Occipital lobe (tissue), 3 donors: ENCODE measurements at places on chromosomes 2 and 18. TPM values are rescaled to one million over a fixed set of nuclear protein-coding genes. Genes with fewer than 3 reads are reported as not detected.

- no peak for DNase-seq
Measured at GRCh38 chr2:144448389-144449027, 71.4 kb downstream of the ZEB2 start.

GRCh38 chr2:94774851-94775250 is 96.4 kb upstream of the TEKT4 start:
- no peak for DNase-seq

DNA sequence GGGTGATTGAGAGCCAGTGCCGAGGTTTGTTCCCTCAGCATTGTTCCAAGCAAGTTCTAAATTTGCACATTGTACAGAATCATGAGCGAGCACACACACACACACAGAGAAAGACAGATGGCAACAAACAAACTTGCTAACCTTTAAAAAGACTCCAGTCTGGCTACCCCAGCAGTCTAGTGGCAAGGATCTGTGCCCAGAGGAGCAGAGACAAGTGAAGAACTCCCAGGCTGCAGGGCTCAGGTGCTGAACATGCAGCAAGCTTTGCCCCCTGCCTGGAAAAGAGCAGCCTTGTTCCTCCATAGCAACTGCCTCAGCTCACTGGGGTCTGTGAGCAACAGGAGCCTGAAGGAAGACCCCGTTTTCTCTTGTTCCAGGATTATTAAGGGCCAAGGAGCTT is 169.2 kb upstream of the CCDC68 start:
- no peak for DNase-seq

DNA sequence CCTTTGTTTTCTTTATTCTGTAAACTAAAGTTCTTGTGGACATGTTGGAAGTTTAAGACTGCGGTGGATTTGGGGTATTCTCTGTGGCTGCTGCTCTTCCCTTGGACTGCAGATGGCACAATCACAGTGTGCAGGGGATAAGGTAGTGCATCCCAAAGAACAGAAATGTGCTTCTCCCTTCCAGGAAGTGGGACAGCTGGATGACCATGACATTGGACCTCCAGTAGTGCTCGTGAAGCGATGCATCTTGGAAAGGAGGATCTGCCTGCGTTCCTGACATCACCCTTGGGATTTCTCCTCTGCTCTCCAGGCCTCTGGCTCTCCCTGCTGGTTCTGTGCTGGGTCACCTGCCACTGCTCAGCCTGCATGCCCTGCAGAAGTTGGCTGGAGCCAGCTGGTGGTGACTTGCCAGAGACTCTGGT is 109.9 kb downstream of the SLC4A3 start:
- DNase-seq = no peak

- no peak for DNase-seq
Measured at GRCh38 chr18:31230495-31230894, 67.8 kb upstream of the DSC1 start.

DNA sequence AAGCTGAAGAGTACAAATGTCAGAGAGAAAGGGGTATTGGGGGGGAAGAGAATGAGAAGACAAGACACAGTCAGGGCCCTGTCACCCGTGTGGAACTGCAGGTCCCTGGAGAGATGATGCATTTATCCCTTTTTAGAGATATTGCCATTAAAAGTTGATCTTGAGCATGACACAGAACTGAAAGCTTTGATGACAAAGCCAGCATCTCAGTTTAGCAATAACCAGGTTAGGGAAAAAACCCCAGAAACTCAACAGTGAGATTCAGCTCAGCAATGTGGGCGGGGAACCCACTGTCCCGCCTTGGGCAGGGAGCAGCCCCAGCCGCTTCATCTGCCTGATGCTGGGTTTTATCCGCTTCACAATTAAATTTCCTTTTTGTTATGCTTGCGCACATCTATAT is 181.1 kb downstream of the NEDD4L start:
- no peak for DNase-seq

The CPSF3 gene
- total RNA-seq = 34.6 TPM

The STON1 gene
- 9.4 TPM for total RNA-seq
